Naive thymus-derived CD8-positive, alpha-beta T cell (primary cell): ENCODE measurements at places on chromosomes 1 and 21. TPM values are rescaled to one million over a fixed set of nuclear protein-coding genes. Genes with fewer than 3 reads are reported as not detected.
A peak's percentile ranks its signal among the peaks of the same experiment; 100 is the strongest.

DNA sequence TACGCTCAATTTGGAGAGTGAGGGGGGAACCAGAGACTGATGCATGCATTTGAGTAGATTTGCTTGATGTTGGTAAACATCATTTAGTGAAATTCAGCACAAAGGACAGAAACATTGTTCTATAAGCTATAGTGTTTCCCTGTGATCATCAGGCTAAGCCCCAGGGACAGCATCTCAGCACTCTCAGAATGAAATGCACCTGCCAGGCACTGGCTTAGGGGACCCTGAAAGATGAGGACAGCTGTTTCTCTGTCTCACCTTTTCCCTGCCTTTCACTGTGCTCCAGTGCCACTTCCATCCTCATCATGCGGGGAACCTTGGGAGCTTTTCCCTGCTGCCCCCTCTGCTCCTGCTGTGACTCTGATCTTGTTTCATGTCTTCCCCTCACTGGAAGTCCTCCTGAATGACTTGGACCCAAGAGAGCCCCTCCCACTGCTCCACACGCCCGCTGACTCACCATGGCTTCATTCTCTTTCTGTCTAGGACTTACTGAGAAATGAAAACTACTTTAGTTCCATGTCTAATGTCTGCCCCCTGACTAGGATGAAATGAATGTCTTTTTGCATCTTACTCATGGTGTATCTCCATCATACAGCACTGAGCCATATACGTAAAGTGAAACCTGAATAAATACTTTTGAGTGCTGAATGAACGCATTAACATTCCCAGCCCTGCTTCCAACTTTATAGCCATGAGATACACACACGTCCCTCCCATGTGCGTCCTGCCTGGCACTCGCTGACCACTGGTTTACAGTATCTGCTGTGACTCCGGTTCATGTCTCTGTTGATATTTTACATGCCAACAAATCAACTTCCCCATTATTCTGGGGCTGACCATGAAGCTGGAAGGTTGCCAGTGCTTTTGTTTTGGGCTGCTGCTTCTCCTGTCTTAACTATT, 182.0 kb downstream of the PCP4 start:
- no peak overlapping the region for H3K4me3 ChIP-seq
- no peaks in the 10 kb centered on the region for H3K36me3 ChIP-seq
- no peak for DNase-seq
- no peak overlapping the region for H3K27ac ChIP-seq
- peaks cover 2% of the 10 kb centered on the region for H3K27me3 ChIP-seq

Gene MYBPH
- total RNA-seq, result not detected

DNA sequence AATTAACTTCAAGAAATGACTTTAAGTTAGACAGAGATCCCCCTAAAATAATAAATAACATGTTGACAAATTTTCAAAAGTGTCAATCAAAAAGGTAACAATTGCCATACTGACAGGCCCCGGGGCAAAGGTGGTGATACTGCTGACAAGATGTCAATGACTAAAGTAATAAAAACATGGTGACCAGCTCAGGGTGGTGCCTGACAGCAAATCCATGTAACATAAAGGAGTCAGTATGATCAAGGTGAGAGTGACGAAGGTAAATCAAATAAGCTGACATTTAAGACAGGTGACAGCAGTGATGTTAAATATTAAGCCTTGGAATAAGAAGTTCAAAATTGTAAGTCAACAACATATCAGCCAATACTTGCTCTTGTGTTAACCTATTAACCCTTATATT, 387.5 kb downstream of the DPYD start:
- no peak overlapping the region for H3K4me3 ChIP-seq
- H3K27ac ChIP-seq, result no peak overlapping the region
- H3K27me3 ChIP-seq, result no peaks in the 10 kb centered on the region
- H3K4me1 ChIP-seq, result no peaks in the 10 kb centered on the region
- peaks cover 50% of the 10 kb centered on the region for H3K36me3 ChIP-seq

- no peaks in the 10 kb centered on the region for H3K4me1 ChIP-seq
- H3K36me3 ChIP-seq, result no peaks in the 10 kb centered on the region
- no peaks in the 10 kb centered on the region for H3K27me3 ChIP-seq
- H3K27ac ChIP-seq, result no peak overlapping the region
- no peak for DNase-seq
Measured at GRCh38 chr1:216325946-216326345, 97.3 kb downstream of the USH2A start.

- peaks cover 51% of the 10 kb centered on the region for H3K4me1 ChIP-seq
- H3K27ac ChIP-seq, result no peak overlapping the region
- DNase-seq, result no peak
- H3K27me3 ChIP-seq, result no peaks in the 10 kb centered on the region
Measured at GRCh38 chr1:15973772-15974171, 2.1 kb downstream of the ZBTB17 start.

GRCh38 chr1:1827089-1827848, 49.0 kb upstream of the NADK start:
- peaks cover 59% of the 10 kb centered on the region for H3K36me3 ChIP-seq
- no peak overlapping the region for H3K4me3 ChIP-seq

DNA sequence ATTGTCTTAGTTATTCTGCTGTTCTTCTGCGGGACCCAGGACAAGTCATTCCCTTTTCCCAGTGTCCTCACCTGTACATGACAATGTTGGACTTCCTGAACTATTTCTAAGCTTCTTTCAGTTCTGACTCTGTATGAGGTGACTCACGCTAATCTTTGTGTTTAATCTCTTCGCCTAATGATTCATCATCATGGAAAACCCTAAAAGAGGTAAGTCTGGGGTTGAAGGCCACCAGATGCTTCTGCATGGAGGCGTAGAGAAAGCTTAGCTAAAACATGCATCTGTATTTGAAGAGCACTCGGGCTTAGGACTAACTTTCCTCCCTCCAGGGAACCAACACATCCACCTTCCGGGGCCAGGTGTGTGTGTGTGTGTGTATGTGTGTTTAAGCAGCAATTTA, 7.4 kb downstream of the SPRR5 start:
- no peaks in the 10 kb centered on the region for H3K4me1 ChIP-seq
- H3K27me3 ChIP-seq, result peaks cover 10% of the 10 kb centered on the region
- H3K4me3 ChIP-seq, result no peak overlapping the region

DNA sequence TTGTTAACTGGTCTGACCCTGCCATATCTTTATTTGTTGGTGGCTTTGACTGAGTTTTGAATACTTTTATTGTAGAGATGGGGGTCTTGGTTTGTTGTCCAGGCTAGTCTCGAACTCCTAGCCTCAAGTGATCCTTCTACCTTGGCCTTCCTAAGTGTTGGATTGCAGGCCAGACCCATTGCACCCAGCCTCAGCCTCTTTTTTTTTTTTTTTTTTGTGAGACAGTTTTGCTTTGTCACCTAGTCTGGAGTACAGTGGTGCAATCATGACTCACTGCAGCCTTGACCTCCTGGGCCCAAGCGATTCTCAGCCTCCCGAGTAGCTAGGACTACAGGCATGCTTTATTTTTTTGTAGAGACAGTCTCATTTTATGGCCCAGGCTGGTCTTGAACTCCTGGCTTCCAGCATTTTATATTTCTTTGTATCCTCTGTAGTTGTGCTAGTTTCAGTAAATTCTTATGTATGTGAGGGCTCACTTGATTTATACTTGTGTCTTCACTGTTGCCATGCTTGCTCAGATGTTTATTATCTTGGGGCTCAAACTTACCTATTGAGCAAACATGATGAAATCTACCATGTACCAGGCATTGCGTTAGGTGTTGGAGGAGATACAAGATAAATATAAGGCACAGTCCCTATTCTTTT, 24.1 kb downstream of the THRAP3 start:
- H3K4me3 ChIP-seq, result no peak overlapping the region
- H3K27ac ChIP-seq, result peak overlapping the region; percentile 76
- H3K36me3 ChIP-seq, result no peaks in the 10 kb centered on the region

DNA sequence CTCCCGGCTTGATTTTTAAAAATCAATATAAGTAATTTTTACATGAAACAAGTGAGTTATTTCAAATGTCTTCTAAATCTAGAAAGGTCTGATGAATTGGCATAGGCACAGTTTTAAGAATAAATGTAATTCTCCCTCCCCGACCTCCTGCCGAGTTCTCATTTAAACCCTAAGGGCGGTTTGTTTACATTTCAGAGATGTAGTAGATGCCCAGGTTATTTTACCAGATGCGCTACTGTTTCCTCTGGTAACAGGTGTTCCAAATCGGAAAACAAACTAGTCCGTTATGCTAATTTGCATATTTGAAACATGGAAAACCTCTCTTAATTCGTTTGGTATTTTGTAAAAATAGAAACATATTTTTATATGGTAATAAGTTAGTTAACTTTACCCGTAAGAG, 53.8 kb upstream of the CFAP126 start:
- H3K27me3 ChIP-seq, result peaks cover 3% of the 10 kb centered on the region
- peak overlapping the region; percentile 97 for H3K27ac ChIP-seq
- no peak for DNase-seq
- peaks cover 4% of the 10 kb centered on the region for H3K4me1 ChIP-seq
- peak overlapping the region; percentile 76 for H3K4me3 ChIP-seq

Gene LIPI
- not detected for total RNA-seq

DNA sequence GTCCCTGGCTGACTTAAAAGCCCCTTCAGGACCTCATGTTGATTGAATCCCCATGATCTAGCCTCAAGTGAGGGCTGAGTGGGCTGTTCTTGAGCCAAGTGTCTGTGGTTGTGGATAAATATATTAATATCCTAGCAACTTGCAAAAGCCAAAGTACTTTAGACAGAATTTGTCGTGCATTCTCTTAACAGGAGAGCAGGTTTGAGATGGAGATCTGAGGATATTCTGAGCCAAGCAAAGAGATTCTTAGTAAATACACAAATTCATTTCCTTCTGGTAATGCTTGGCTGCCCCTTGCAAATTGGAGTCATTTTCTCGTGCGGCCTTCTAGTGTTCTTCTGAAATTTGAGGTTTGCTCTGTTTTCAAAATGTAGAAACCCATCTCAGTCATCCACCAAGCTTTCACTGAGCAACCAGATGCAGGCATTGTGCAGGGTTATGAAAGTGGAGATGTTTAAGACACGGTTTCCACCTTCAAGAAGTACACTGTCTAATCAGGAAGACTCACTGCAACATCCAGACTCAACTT, 242.1 kb upstream of the JUN start:
- H3K4me1 ChIP-seq, result peaks cover 1% of the 10 kb centered on the region
- DNase-seq, result no peak
- no peak overlapping the region for H3K4me3 ChIP-seq
- H3K36me3 ChIP-seq, result no peaks in the 10 kb centered on the region

DNA sequence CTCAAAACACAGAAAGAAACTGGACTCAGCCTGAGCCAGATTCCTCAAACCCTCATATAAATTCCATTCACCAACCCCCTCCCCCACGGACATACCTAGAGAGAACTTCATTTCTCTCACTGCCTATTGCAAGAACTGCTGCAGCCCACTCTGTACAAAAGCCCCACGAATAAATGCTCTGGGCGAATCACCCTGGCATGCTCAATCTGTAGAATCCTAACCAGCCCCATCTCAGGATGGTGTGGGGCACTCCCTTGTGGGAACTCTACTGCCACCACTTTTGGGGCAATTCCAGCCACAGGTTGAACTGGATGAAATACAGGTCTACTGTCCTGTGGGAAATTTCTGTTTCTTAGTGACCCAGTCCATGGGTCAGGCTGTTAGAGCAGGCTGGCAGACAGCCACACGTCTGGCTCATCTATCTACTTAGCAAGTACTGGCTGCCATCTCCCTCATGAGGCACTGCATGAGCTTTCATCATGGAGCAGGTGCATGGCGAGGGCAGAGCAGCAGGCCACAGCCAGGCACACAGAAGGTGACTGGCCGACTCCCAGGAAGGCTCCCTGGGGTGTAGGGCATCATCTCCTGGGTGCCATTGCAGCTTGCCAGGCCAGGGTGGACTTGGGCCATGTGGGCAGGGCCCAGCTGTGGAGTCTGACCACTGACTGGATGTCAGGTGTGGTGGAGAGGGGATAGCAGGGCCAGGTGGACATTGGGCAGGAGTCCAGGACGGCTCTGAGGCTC, 1.6 kb upstream of the C1orf35 start:
- peaks cover 42% of the 10 kb centered on the region for H3K4me1 ChIP-seq
- DNase-seq, result no peak
- peak overlapping the region; percentile 96 for H3K4me3 ChIP-seq
- H3K27ac ChIP-seq, result no peak overlapping the region
- peaks cover 1% of the 10 kb centered on the region for H3K27me3 ChIP-seq

Gene S100A8
- total RNA-seq, result not detected

- no peak overlapping the region for H3K4me3 ChIP-seq
- H3K4me1 ChIP-seq, result no peaks in the 10 kb centered on the region
- DNase-seq, result no peak
- H3K27ac ChIP-seq, result no peak overlapping the region
Measured at GRCh38 chr1:185458670-185459069, 141.6 kb upstream of the IVNS1ABP start.

Gene TNFSF4
- total RNA-seq, result 1.6 TPM

GRCh38 chr1:246733704-246734103, 9.5 kb downstream of the SCCPDH start:
- no peak for DNase-seq
- no peaks in the 10 kb centered on the region for H3K27me3 ChIP-seq
- no peak overlapping the region for H3K27ac ChIP-seq
- H3K36me3 ChIP-seq, result peaks cover 72% of the 10 kb centered on the region
- no peaks in the 10 kb centered on the region for H3K4me1 ChIP-seq

GRCh38 chr1:62906428-62906886, 122.5 kb downstream of the ATG4C start:
- H3K4me1 ChIP-seq, result peaks cover 7% of the 10 kb centered on the region
- H3K36me3 ChIP-seq, result no peaks in the 10 kb centered on the region
- no peak for DNase-seq
- H3K4me3 ChIP-seq, result no peak overlapping the region
- H3K27ac ChIP-seq, result no peak overlapping the region

GRCh38 chr1:52602856-52603600, 857 bp downstream of the GPX7 start:
- H3K27me3 ChIP-seq, result no peaks in the 10 kb centered on the region
- peak overlapping the region; percentile 90 for H3K27ac ChIP-seq
- no peak for DNase-seq
- H3K36me3 ChIP-seq, result no peaks in the 10 kb centered on the region
- peak overlapping the region; percentile 89 for H3K4me3 ChIP-seq

Gene IL20
- total RNA-seq, result not detected

DNA sequence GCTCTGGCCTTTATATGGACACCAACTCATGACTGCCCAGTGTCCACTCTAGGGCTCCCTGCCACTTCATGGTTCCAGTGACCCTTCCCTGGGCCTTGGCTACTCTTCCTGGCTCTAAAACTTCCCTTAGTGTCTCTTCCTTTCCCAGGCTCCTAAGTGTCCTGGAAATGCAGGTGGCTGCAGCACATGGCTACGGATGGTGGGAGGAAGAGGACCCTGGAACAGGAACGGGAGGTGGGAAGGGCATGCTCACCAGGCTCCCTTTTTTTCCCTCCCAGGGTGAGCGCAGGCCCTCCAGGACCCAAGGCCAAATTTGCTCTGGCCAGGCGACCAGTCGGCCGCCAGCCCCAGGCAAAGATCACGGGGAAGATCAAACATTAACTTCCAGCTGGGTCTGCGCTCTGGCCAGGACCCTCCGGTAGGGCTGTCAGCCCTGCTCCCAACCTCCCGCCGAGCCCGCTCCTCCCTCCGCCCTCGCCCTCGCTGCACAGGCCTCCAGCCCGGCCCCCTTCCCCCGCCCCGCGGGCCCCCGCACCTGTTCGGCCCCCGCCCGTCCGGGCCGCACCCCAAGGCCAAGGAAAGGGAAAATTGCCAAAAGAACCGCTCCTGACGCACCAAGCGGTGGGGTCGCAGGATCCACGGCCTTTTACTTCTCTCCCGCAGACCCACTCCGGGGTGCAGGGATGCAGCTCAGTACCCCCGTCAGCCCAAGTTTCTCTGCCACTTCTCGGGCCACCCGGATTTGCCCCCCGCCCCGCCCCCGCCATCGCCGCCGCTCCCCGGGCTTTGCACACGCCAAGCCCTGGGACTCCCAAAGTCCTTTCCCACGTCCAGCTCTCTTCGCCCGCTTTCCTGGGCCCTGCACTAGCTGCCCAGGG, 894 bp downstream of the TCEA3 start:
- no peaks in the 10 kb centered on the region for H3K36me3 ChIP-seq
- no peaks in the 10 kb centered on the region for H3K27me3 ChIP-seq
- peak overlapping the region; percentile 86 for H3K4me3 ChIP-seq
- peak; percentile 34 for DNase-seq
- H3K4me1 ChIP-seq, result peaks cover 25% of the 10 kb centered on the region
- peak overlapping the region; percentile 93 for H3K27ac ChIP-seq
